HS-27A (cell line): ENCODE measurements at places on chromosomes 1 and 21.

- DNase-seq = no peak
Observed at GRCh38 chr1:173302366-173302765, 95.2 kb upstream of the TNFSF4 start.

GRCh38 chr1:226144045-226144444, 42.5 kb downstream of the ACBD3 start:
- no peak for DNase-seq

DNA sequence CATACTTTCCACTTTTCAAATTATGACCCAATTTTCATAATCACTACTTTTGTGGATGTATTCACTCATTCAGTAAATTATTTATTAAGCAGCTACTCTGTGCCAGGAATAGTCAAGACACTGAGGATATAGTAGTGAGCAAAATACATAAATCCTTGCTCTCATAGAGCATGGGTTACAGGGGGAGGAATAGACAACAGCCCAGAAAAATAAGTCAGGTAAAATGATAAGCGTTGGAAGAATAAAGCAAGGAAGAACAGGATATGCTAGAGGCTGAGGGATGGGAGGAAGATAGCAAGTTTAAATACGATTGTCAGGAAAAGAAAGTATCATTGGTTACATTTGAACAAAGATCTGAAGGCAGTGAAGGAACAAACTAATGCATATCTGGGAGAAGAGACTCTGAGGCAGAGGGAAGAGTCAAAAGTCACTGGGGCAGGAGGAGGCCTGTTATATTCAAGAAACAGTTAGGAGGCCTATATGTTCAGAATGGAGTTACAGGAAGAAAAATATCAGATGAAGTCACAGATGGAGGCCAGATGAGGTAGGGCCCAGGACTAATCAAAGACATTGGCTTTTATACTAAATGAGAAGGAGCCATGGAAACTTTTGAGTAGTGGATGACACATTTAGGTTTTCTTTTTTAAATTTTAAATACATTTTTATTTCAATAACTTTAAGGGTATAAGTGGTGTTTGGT, 42.9 kb downstream of the SEC22B start:
- DNase-seq = no peak

GRCh38 chr21:33848249-33848953, 67.2 kb downstream of the ATP5PO start:
- DNase-seq = no peak

- DNase-seq = no peak
Observed at GRCh38 chr1:31579374-31579773, 3.1 kb downstream of the TINAGL1 start.

DNA sequence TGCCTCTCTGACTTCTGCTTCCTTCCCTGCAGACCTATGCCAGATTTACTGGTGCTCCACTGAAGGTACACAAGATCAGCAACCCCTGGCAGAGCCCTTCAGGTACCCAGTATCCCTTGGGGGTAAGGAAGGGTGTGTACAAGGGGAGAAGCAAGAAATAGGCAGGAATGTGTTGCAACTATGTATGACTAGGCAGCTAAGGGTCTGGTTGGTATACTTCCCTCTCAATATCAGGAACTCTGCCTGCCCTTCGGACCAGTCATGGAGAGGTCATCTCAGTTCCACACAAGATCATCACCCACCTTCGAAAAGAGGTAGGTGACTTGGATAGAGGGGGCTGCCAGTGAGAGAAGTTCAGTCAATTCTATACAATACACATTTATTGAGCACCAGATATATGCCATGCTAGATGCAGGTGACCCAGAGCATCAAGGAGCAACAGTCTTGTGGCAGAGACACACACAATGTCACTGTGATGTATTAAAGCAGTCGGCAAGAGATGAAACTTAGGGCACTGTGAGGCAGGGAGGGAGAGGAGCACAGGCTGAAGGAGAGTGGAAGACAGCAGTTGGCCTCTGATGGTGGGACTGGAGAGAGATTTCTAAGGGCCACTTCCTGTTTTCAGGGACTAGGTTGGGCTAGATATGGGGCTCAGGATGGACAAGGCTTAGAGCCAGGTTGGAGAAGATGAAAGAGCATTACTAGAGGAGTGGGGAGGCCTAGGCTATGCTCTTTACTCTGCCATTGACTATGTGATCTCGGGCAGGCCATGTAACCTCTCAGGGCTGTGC, 2.0 kb downstream of the MTX1 start:
- no peak for DNase-seq
